GM12891 (cell line): ENCODE measurements at places on chromosomes 12 and 14.
A peak's percentile ranks its signal among the peaks of the same experiment; 100 is the strongest.

DNA sequence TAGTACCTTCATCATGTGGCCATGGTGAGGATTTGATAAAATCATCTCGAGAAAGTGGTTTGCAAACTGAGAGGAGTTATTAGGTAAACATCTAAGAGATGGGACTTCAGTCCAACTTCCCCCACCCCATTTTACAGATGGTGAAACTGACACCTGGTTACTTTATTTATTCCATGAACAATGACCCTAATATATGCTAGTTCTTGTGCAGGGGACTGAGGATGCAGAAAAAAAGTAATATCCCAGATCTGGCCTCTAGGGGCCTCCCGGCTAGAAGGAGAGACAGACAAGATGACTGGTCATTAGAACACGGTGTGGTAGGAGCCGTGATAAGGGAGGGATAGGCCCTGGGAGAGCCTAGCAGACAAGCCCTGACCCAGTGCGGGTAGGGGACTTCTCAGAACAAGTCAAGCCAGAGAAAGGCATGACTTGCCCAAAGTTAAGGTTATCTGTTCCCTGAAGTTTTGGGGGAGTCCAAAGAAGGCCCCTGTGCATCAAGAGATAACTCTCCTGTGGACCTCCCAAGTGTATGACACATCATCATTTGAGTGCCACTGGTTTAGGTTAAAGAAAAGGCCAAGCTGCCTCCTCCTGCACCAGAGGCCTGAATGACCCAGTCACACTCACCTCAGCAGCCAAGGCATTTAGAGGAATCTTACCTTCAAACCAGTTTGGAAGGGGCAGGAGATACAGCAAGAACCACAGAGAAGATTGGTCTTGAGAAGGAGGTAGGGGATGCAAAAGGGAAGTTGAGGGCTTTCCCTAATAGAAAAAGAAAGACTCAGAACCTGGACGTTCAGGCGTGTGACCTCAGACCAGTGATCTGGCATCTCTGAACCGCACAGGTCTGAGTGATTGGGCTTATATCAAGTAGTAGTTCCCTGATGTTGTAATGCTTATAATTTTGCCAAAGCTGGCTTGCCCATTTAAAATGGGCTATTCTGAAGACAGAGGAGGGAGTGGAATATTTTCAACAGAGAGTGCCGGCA is 1.6 kb downstream of the CMKLR1 start:
- peak; percentile 37 for DNase-seq

- DNase-seq = peak; percentile 49
Measured at GRCh38 chr14:50396631-50397389, at the start of gene CDKL1. Gene CDKL1 (minus strand): TSS chr14:50396881. CDS start chr14:50395868, 1,013 bp downstream.

GRCh38 chr14:74572726-74573301 is 39.2 kb downstream of the LTBP2 start:
- DNase-seq = no peak

GRCh38 chr12:89960607-89961394 is 252.2 kb upstream of the ATP2B1 start:
- DNase-seq = no peak

GRCh38 chr14:79949906-79950305 is 261.4 kb downstream of the DIO2 start:
- no peak for DNase-seq

- no peak for DNase-seq
Measured at GRCh38 chr14:70714055-70714550, 72.4 kb downstream of the TTC9 start.

DNA sequence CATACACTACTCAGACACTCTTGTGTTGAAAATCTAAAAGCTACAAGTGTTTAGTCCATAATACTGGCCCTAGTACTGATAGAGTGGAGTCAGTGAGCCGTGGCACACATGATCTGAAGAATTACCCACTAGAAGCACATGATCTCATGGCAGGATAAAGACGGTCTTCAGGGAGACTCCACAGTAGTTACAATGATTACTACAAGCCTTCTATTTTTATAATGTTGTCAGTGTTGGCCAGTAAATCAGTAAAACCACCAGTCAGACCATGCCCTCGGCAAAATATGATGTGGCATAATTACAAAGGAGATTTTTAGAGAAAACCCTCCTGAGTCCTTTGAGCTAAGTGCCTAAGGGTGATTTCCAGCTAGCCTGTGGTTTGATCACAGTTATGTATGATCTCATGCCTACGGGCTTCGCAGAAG is 114.9 kb downstream of the PDZRN4 start:
- DNase-seq = no peak

DNA sequence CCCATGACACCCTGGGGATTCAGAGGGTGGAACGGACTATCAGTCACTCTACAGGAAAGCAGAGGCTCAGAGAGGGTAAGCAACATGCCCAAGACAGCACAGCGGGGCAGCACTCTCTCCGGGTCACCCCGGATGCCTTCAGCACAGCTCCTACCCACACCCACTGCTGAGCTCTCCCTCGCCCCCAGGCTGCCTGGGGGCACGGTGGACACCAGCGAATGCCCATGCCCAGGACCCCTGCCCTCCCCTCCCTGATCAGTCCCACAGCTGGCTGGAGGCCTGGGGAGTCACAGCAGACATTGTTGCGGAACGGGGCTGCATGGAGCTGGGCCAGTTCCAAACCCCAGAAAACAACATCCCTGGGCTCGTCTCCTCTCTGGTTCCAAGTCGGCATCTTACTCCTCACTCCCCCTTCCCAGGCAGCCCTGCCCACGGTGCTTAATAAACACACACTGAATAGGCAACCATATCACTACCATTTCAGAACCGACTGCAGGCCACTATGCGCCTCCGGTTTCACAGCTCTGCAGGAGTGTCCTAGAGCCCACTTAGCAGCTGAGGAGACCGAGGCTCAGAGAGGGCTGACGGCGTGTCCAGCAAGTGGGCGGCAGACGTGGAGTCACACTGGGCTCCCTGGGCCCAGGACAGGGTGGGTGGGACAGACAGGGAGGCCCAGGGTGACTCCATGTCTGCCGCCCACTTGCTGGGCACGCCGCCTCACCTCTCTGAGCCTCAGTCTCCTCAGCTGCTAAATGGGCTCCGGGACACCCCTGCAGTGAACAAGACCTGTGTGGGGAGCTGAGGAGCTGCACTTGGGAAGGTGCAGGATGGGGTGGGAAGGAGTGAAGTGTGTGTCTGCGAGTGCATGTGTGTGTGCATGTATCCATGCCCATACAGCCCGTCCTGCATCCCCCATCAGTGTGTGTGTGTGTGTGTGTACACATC is 27.0 kb downstream of the CCDC85C start:
- DNase-seq = no peak

- DNase-seq = no peak
Measured at GRCh38 chr14:69318241-69318640, 58.3 kb downstream of the GALNT16 start.

- DNase-seq = no peak
Measured at GRCh38 chr12:69254046-69254445, 14.7 kb downstream of the CPSF6 start.

DNA sequence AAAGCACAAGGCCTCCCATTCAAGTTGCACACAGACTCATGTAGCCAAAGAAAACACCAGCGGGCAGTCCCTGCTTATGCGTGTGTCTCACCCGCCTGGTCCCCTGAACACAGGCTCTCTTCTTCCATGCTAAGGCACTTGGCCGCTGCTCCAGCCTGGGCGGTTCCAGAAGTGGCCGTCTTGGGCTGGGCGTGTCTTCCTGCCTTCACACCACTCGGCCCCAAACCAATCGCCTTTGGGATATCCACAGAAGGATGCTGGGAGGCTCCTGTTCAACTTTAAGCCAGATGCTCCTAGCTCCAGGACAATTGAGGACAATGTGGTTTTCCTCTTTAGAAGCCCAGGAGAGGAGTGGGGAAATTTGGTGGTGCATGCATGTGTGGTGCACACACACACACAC is 2.2 kb downstream of the SCARB1 start:
- DNase-seq = no peak

DNA sequence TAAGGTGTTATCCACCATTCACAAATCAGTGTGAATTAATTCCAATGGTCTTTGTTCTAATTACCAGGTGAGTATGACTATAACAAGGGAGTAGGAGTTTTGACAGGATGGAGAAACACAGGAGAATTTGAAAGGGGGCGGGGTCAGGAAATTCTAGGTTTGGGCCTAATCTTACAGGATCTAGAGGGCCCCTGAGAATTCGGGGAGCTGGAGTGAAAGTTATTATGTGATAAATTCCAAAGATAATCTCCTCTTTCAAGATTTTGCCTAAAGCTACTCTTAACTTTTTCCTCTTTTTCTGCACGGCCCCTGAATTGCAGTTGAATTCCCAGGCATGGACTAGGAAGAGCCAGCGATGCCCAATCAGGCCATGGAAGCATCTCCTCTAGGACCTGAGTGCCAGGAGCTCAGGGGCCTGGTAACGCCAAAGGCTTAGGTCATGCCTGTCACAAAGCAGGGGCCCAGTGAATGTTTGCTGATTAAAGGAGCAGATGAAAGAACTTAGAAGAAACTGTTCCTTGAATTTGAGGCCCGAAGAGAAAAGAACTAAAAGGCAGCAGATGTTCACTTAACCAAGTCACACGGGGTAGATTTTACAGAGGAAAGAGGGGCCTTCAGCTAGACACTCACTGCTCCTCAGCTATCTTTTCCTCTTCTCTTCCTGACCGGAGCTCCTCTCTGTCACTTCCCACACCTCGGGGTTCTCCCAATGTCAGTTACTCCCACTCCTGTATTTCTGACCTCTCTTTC is 195.5 kb downstream of the PPM1H start:
- no peak for DNase-seq

- no peak for DNase-seq
Measured at GRCh38 chr14:104885031-104885972, 20.2 kb downstream of the CEP170B start.

GRCh38 chr12:100608776-100609175 is 35.3 kb downstream of the GAS2L3 start:
- no peak for DNase-seq

GRCh38 chr12:50567926-50568325 is 63.1 kb downstream of the DIP2B start:
- no peak for DNase-seq

- no peak for DNase-seq
Measured at GRCh38 chr12:54141431-54142113, 47.2 kb downstream of the SMUG1 start.

GRCh38 chr12:116977465-116978380 is 67.0 kb downstream of the FBXW8 start:
- DNase-seq = no peak
